Endothelial cell (in vitro differentiated cells): ENCODE measurements at places on chromosomes 16 and 17.

- DNase-seq, result no peak
Observed at GRCh38 chr17:75550139-75550465, 24.6 kb downstream of the LLGL2 start.

DNA sequence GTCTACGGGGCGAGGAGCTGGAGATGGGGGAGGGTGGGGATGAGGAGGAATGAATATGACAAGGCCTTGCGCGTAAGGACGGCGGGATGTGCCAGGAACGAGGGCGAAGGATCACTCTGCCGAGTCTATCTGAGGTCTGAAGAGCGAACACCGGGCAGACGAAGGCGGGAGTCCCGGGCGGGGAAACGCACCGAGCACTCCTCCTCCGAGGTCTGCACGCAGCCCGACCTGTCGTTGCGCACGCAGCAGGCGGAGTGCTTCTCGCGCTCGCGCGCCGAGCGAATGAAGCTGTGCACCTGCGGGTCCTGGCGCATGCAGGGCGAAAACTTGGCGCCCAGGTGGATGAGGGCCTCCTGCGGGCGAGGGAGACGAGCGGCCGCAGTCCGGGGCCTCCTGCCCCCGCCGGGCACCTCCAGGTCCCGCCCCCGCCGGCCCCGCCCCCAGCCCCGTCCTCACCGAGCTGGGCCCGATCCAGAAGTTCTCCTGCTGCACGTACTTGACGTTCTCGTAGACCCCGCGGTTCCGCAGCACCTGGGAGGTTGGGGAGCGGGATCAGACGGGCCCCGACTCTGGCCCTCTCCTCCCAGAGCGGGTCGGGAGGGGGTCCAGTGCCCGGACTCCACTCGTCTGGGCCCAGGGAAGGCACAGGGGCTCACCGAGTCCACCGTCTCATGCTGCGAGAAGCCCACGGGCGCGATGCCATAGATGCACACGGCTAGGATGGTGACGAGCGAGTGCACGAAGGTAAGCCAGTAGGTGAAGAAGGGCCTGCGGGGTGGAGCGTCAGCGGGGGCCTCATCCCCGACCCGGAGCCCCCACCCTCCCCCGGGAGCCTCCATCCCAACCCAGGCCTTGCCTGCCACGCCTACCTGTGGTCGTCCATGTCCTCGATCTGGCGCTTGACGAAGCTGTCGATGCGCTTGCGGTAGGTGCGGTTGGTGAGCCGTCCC, 7.6 kb downstream of the SNRNP25 start:
- DNase-seq, result no peak

DNA sequence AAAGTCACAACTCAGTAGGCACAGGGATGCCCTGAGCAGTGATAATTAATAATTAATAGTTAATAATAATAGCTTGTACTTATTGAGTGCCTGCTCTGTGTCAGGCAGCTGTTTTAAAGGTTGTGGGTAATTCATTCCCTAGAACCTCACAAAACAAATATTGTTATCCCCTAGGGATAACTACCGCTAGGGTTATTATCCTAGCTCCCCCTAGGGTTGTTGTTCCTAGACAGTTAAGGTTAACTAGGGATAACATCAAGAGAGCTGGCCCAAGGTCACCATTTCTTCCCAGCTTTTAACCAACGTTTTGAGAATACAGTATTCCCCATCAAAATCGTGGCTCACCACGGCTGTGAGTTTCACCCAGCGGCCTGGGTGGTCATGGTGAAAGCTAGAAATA, 180.1 kb downstream of the PRKCB start:
- DNase-seq, result no peak

DNA sequence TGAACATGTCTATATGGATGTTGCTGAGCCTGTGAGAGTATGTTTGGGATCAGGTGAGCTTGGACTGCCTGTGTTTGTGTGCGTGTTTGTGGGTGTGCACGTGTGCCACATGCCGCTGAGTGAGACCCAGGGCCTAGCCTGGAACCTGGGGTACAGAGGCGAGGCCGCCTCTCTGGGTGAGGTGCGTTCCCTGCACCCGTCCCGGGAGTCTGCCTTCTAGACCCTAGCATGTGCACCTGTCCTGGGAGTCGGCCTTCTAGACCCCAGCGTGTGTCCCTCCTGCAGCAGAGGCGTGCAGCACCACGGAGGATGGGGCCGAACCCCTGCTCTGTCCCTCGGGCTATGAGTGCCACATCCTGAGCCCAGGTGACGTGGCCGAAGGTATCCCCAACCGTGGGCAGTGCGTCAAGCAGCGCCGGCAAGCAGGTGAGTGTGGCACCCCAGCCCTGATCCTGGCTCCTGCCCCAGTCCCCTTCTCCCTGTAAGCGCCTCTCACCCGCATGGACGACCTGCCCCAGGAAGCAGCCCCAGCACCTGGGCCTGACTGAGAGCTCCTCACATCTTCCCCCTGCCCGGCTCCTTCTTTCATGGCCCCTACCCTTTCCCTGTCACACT, 24.6 kb downstream of the WFDC1 start:
- no peak for DNase-seq

GRCh38 chr16:77913738-77914253, 108.6 kb upstream of the CLEC3A start:
- DNase-seq, result no peak

DNA sequence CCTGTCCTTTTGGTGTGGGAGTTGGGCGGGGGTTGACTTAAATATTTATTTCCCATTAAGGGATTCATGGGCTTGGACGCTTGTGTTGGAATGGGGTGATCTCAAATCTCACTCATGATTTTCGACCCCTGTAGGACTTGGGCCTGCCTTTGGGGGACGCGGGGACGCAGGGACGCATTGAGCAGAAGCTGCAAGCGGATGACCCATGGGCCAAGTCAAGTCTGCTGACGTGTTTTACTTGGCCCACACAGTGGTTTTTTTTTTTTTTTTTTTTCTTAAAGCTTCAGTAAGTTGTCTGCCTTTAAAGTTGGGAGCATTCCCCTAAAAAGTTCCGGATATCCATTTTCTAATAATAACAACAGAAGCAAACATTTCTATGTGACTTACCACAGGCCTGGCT, 28.9 kb downstream of the CMIP start:
- DNase-seq, result no peak

DNA sequence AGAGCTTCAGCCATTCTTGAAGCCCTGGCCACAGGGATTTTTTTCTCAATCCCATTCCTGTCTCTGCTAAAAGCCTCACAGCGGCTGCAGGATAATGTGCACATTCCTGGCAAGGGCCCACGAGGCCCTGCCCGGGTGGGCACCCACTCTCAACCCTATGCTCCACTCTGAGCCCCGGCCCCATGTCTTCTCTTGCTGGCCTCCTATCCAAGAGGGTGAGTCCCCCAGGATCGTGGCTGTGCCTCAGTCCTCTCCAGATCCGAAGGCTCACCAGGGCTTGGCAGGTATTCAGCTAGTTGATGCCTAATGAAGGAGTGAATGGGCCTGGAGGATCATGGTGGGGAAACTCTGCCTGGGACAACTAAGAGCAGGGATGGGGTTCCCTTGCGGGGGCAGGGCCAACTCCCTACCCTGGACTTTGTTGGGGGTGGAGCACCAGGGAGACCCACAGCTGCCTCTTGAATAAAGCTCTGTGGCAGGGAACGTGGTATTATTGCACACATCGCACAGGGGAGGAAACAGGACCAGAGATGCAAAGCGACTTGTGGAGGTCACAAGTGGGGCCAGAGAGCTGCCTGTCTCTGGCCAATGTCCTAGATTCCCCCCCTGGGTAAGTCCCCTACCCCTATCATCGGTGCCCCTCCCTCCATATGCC, 5.4 kb downstream of the ARHGAP27 start:
- no peak for DNase-seq

- no peak for DNase-seq
Observed at GRCh38 chr16:58094791-58095574, 34.2 kb downstream of the CFAP20 start.

- no peak for DNase-seq
Observed at GRCh38 chr17:79461041-79461440, 149.8 kb downstream of the RBFOX3 start.

DNA sequence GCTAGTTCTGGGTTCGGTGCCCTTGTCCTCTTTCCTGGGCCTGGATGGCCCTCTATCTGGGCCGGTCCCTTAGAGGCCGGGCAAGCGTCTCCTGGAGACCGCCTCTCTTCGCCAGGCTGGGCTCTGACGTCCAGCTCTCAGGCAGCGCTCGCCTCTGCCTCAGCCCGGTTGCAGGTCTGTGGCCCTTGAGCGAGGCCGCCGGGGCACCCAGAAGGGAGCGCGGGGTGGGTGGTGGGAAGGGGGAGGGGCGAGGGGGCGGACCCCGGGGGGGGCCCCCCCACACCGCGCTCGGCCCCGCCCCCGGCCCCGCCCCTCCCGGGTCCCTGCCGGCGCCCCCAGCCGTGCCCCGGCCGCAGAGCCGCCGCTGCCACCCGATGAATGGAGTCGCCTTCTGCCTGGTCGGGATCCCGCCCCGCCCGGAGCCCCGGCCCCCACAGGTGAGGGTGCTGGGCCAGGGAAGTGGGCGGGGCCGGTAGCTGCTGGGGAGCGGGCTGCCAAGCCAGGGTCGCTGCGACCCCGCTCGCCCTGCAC, at the start of gene ARHGAP23:
Gene ARHGAP23 (plus strand): TSS at position 353 of the 531 bp plus-strand sequence. CDS start 22 bp downstream, at position 375.
- no peak for DNase-seq
